ENCODE measurements at places on chromosomes 12 and 14.

DNA sequence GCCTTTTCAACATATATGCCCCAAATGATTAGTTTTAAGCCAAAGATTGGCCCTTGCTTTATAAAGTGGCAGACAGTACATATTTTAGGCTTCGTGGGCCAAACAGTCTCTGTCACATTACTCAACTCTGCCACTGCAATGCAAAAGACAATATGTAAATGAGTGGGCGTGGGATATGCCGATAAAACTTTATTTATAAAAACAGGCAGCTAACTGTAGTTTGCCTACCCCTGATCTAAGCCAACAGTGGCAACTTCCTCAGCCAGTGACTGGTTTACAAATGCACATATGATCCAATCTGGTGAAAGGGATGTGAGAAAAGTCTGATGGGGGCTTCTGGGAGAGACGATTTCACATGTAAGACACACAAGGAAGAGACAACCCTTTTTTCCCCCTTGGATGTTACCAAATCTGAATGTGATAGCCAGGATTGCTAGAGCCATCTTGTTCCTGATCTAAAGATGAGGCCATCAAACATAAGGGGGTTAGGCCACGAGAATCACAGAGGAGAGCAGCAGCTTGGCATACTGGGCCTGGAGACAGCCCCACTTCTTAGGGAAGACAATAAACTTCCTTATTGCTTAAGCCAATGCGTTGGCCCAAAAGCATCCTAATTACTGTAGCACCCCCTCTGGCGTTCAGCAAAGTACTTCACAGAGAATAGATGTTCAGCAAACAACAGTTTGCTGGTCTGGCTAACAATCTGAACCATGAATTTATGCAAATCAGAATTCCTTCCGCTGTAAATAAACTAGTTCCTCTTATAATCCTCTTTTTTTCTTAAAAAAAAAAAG is 75.2 kb upstream of the TMCC3 start:
- no peak for DNase-seq

DNA sequence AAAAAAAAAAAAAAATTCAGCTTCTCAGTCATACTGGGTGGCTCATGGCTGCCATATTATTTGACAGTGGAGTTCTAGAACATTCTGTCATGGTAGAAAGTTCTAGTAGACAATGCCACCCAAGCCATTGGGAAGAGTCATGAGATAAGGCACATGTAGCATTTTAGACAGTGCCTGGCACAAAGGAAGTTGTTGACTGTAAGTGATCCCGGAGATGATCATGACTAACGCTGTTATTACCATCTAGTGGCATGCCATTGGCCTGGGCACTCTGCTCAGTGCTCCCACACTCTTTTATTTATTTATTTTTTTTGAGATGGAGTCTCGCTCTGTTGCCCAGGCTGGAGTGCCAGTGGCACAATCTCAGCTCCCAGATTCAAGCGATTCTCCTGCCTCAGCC is 80.4 kb downstream of the FOXN4 start:
- no peak for DNase-seq

GRCh38 chr12:49959685-49960473 is 1.8 kb upstream of the AQP5 start:
- DNase-seq, result no peak

GRCh38 chr14:49920935-49921334 is 28.1 kb downstream of the ARF6 start:
- no peak for DNase-seq

DNA sequence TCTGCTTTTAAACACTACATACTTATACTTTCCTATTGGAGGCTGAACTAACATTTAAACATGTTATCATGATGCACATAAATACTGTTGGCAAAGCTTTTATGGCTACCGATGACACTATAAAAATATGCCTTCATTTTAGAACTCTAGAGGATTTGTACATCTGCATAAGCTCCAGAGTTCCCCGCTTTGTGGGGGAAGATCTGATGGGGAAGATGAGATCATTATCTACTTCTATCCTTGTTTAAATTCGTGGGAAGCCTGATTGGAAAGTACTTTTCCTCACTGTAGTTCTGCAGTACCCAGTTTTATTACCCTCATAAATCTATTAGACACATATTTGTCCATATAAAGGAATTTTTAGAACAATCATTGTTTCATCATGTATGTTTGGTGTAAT is 299.6 kb upstream of the ATP2B1 start:
- no peak for DNase-seq

GRCh38 chr14:80364274-80364673 is 153.0 kb upstream of the DIO2 start:
- DNase-seq, result no peak

DNA sequence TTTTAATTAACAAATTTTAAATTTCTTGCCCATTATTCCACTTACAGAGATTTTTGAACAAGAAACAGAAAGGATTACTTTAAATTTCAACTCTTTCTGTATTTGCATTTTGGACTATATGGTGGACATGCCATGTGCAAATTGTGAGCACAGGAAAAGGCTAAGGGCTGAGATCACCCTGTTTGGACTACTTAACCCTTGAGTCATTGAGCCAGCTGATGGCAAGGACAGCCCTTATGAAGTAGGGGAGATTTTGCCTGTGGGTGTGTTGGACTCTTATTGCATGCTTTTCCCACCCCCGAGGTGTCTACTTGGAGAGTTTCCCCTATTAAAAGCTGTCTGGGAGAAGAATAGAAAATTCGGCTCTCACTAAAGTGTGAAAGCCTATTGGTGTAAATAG is 17.2 kb downstream of the DERA start:
- DNase-seq, result no peak

- DNase-seq, result no peak
These were observed 58.2 kb downstream of the DIO3 start for GRCh38 chr14:101619484-101619883.

DNA sequence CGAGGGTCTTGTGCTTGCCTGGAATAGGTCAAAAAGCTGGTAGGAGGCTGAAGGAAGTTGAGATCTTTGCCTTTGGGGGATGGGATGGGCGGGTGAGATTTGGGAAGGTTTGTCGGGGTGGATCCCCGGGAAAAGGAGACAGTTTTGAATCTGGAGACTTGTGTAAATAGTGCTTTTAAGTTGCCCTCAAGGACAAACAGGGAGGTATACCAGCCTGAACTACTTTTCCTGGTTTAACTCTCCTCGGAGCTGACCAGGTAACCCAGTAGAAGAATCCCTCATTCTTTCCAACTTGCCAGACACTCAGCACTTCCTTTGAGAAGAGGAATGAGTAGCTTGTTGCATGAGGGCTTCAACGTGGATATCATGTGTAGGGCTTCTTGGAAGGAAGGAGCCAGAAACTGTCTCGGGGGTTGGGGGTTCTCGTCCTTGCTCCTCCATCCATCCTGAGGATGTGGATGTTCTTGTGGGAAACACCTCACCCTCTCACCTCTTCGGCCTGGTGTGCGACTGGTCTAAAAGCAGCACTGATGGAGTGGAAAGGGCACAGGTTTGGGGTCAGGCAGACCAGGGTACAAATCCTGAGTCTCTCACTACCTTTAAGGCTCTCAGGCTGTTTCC is 1.9 kb downstream of the TEAD4 start:
- DNase-seq, result no peak

GRCh38 chr12:30928356-30929244 is 2.1 kb downstream of the TSPAN11 start:
- DNase-seq, result no peak

- DNase-seq, result no peak
These were observed 21.9 kb upstream of the PTGR2 start for GRCh38 chr14:73829526-73830431.

GRCh38 chr12:27009881-27010301 is 4.3 kb downstream of the TM7SF3 start:
- DNase-seq, result no peak
